ENCODE measurements at places on chromosomes 5 and 9.

DNA sequence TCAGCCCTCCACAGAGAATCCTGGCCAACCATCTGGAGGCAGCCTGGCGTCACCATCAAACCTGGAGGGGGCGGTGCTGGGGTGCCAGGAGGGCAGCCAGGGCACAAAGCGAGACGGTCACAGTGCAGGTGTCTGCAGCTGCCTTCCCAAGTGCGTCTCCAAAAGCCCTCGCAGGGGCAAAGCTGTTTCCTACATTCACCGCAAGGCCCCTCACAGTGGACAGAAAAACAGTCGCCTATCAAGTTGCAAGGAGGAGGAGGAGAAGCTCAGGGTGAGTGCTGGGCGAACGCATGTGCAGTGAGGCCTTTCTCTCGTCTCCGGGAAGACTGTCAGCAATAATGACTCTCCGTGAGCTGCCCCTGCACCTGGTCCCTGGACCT lies 18.0 kb upstream of the LHX3 start:
- DNase-seq: no peak

GRCh38 chr5:6135977-6136376 lies 242.4 kb downstream of the MED10 start:
- no peak for DNase-seq

- no peak for DNase-seq
Observed at GRCh38 chr9:124675261-124676158, 95.6 kb downstream of the NR6A1 start.

GRCh38 chr5:2129568-2130272 lies 247.0 kb upstream of the IRX4 start:
- no peak for DNase-seq

DNA sequence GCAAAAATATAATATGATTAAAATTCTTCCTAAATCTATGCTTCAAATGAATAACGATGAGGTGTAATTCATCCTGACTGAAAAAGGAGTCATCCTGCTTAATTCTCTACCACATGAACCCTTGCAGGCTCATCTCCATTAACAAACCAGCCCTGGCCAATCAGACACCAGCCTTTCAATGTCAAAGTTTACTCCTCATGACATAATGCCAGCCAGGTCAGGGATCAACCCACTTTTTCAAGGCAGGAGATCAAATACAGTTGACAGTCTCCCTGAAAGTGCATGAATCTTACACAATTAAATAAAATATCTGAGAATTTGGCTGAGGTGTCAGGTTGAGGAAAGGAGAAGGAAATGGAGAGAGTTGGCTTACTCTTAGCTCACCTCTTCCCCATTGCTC lies 7.0 kb downstream of the GRIN3A start:
- no peak for DNase-seq

DNA sequence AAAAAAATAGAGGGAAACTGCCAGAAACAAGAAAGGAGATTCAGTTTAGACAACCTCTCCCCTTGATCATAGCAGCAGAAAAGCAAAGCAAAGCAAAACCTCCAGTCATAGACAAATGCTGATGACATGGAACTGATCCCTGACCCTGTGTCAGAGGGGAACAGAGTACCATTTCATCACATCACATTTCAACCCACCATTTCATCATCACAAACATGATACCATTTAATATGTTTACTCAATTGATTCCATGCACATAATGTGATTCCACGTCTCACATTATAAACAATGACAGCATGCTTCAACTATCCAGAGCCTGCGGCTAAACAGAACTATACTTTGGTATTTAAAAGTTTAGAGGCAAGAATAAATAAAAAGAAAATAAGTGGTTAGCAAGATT lies 28.7 kb upstream of the ACOT12 start:
- no peak for DNase-seq
